ENCODE measurements at places on chromosomes 13 and 19.
A peak's percentile ranks its signal among the peaks of the same experiment; 100 is the strongest.

- DNase-seq = peak; percentile 79
Measured at GRCh38 chr19:11987405-11988281, 22.8 kb downstream of the ZNF763 start.

GRCh38 chr13:113400621-113401451 is 36.9 kb upstream of the GRTP1 start:
- no peak for DNase-seq

DNA sequence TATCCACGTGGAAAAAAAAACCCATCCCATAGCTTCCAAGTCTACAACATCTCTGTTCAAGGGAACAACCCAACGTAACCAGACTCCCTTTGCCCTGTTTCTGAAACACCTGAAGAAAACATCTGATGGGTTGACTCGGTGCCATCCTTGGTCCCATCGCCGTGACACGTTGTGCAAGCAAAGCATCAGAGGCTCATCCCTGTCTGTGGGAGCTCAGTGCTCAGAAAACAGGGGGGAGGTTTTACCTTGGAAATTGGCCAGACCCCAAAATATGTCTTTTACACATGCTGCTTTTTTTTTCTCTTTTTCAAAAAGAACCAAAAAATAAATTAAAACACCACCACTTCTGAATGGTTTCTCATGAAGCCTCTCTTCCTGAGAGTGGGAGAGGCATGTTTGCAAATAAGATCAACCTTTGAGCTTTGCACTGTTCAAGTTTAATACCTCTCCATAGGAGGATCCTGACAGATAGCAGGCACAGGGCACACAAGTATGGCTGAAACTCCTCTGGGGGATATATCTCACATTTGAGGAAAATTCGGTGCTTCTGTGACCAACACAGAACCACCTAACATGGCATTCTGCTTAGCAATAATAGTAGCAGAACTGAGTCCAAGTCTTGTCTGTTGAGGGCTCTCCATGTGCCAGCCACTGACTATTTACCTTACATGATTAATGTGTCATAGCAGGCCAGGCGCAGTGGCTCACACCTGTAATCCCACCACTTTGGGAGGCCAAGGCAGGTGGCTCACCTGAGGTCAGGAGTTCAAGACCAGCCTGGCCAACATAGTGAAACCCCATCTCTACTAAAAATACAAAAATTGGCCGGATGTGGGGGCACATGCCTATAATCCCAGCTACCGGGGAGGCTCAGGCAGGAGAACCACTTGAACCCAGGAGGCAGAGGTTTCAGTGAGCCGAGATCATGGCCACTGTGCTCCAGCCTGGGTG is 7.0 kb upstream of the PVR start:
- DNase-seq = no peak

- no peak for DNase-seq
Measured at GRCh38 chr13:23356368-23356767, 77.1 kb downstream of the SACS start.

DNA sequence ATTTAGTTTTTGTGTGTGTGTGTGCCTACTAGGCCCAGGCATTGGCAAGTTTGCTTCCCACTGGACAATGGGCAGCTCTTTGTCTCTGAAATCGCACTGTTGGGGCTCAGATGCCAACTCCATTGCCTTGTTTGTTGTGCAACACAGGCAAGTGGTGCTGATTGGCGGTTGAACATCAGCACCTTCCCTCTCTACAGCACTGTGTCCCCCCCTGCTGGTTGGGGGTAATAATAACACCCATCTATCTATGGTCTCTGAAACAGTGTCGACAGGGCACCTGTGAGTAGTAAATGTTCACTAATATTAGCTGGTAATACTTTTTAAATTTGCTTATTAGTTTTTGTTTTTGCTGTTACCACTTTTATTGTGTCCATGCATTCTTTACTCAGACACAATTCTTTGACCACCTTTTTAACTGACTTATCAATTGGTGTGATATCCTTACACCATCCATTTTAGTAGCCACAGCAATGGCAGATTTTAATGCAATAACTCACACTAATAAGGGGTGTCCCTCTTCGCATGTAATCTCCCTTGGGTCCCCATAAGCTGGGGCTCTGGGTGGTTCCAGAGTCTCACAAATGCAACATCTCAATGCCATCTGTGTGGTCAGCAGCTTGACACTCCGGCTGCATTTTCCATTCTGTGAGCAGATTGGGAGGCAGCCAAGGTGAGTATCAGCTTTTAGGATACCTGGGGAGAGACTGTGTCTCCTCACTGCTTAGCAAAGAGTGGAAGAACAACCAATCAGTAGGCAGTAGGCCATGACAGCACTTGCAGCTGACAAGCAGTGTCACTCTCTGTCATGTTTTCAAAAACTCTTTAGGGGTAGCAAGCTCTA is 47.7 kb upstream of the UQCRFS1 start:
- DNase-seq = no peak
